ENCODE measurements at places on chromosomes 5 and 9. TPM values are rescaled to one million over a fixed set of nuclear protein-coding genes. Genes with fewer than 3 reads are reported as not detected.

Gene TAF11L10
- not detected for total RNA-seq

DNA sequence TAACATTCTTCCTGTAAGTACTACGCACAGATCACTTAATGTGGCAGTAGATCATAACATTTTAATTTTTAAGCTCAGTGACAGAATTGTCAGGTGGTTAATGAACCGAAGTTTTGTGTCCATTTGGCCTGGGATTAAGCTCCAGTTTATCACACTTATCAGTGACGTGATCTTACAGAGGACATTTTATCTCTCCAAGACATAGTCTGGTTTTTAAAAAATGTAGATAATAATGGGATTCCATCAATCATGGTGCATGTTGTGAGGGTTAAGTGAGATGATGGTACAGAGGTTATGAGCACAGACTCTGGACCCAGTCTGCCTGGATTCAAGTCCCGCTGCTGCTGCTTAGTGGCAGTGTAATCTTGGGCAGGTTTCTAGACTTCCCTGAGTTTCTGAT, 66.0 kb upstream of the ZFAND5 start:
- no peak for DNase-seq

DNA sequence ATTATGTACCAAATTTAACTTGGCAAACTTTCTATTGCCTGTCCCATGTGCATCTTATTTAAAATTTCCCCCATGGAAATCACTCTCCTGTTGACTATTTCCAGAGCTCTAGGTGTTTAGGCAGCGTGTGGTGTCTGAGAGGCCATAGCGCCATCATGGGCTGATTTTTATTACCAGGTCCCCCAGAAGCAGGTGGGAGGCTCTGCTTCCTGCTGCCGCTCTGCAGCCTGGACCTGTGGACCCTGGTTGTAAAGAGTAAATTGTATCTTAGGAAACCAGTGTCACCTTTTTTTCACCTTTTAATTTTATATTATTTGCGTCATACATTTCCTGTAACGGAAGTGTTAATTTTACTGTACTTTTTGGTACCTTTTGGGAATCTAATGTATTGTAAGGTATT, 6.4 kb downstream of the HNRNPAB start:
- DNase-seq: no peak

- peak; percentile 77 for DNase-seq
These were observed 58.7 kb upstream of the NFIB start for GRCh38 chr9:14372437-14373335.

GRCh38 chr9:118721923-118722322, 647.3 kb downstream of the BRINP1 start:
- DNase-seq: no peak

DNA sequence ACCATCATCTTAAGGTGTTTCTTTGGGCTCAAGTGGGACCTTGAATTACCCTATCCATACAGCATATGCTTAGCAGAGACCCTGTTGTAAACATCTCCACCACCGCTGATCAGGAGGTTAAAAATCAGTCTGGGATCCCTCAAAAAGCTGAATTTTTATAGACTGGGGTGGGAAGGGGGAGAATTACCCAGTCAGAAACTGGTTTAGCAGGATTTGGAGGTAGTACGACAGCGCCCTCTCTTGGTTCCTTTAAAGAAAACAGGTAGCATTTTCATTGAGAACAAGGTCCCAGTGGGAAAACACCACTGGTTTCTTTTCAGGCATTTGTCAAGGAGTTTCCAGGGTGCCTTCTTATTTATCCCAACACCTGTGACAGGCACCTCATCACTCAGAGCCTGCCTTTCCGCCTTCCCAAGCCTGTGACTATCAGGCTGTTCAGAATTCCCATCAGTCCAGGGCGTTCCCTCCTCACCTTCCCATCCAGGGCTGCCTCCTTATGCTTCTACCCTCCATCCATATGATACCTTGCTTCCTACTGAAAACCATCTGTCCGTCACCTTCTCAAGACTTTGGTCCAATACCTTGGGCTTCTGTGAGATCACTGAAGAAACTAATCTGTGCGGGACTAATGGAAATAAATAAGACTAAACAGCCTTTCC, 203.8 kb upstream of the RAI14 start:
- peak; percentile 84 for DNase-seq

Gene FCN2
- total RNA-seq: not detected

DNA sequence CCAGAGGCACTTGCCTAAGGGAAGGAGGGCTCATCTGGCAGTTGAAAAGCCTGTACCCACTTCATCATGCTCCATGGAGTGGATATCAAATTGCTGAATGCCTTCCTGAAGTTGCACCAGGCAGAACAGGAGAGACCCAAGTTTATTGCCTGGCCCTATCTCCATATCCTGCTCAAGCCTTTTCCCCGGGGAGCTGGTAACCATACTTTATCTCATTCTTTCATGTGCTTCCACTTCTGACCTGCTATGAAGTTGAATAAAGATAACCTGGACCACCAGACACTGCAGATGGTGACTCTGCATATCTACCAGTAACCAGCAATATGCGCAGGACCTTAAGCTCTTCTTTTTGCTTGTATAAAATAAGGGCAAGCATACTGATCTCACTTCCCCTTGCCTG, 1397.5 kb upstream of the CDH6 start:
- no peak for DNase-seq

GRCh38 chr9:137170486-137171148, 766 bp upstream of the LRRC26 start:
- DNase-seq: peak; percentile 6

All from GM23338 (cell line).